Activated CD4-positive, alpha-beta T cell treated with anti-CD3 and anti-CD28 coated beads, Interleukin-2, amount 10 ng/mL, durations not matched to agents 7 days and 5 days (primary cell): ENCODE measurements at places on chromosomes 1 and 21.

GRCh38 chr1:2496087-2496622 lies 20.1 kb downstream of the PLCH2 start:
- no peak overlapping the region for H3K4me3 ChIP-seq
- H3K27me3 ChIP-seq, result no peaks in the 10 kb centered on the region
- H3K4me1 ChIP-seq, result peaks cover 29% of the 10 kb centered on the region
- peak; percentile 27 for DNase-seq
- no peaks in the 10 kb centered on the region for H3K36me3 ChIP-seq
- H3K27ac ChIP-seq, result peak overlapping the region; percentile 64

- H3K27ac ChIP-seq, result no peak overlapping the region
- no peaks in the 10 kb centered on the region for H3K36me3 ChIP-seq
- peak; percentile 25 for DNase-seq
- no peak overlapping the region for H3K4me3 ChIP-seq
Measured at GRCh38 chr1:64527165-64527564, 57.2 kb downstream of the CACHD1 start.

- no peaks in the 10 kb centered on the region for H3K4me1 ChIP-seq
- no peak overlapping the region for H3K27ac ChIP-seq
- no peaks in the 10 kb centered on the region for H3K36me3 ChIP-seq
- H3K27me3 ChIP-seq, result peaks cover 6% of the 10 kb centered on the region
Measured at GRCh38 chr1:7325254-7325653, 445.8 kb upstream of the VAMP3 start.

DNA sequence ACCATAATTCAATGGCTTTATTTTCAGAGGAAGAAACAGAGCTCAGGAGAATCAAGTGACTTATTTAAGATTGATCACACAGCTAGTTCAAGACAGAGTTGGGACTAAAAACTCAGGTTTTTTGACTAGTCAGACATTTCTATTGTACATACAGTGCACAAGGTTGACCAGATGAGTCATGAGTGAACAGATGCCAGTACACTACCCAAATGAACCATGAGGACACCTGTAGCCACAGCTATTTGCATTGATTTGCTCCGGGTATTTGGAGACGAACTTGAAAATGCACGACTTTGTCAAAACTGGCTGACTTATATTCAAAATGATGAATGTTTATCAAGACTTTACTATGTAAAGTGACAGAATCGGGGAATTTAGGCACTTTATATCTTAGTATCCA lies 161.7 kb upstream of the ST6GALNAC5 start:
- H3K36me3 ChIP-seq, result no peaks in the 10 kb centered on the region
- H3K27ac ChIP-seq, result no peak overlapping the region
- H3K4me3 ChIP-seq, result no peak overlapping the region
- no peak for DNase-seq
- no peaks in the 10 kb centered on the region for H3K27me3 ChIP-seq
